ENCODE measurements at places on chromosomes 1 and 21.

GRCh38 chr21:45513003-45513717 lies 29.1 kb downstream of the SLC19A1 start:
- no peak for DNase-seq

DNA sequence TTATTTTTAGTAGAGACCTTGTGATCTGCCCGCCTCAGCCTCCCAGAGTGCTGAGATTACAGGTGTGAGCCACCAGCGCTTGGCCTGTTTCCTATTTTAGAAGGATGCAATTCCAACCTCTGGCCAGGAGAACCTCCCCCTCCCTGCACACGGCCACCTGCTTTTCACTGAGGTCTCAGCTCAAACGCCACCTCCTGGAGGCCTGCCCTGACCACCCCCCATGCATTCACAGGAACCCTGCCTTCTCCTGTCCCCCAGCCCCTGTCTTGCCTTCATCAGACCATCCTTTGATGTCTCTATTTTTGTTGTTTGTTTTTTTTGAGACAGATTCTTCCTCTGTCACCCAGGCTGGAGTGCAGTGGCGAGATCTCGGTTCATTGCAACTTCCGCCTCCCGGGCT lies 2.3 kb downstream of the SRM start:
- DNase-seq = no peak

GRCh38 chr1:91513160-91513559 lies 12.5 kb downstream of the CDC7 start:
- DNase-seq = peak; percentile 58

DNA sequence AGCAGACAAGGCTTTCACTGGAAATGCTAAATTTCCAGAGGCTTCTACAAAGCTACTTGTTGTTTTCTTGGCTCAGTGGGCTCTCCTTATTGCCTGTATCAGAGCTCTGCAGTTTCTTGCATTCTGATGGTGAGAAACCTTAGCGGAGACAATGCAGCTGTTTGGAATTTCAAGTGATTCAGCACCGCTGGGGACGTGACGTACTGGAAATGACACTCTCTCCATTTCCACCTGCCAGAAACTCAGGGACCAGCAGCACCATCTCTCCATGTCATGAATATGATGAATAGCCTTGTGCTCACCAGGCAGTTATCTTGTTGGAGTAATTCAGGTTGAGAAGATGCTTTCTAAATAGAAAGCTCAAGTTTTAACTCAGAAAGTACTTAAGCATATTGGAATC lies 497.2 kb upstream of the DEPDC1 start:
- no peak for DNase-seq

GRCh38 chr21:24265987-24266386 lies 1341.3 kb downstream of the MRPL39 start:
- DNase-seq = no peak

DNA sequence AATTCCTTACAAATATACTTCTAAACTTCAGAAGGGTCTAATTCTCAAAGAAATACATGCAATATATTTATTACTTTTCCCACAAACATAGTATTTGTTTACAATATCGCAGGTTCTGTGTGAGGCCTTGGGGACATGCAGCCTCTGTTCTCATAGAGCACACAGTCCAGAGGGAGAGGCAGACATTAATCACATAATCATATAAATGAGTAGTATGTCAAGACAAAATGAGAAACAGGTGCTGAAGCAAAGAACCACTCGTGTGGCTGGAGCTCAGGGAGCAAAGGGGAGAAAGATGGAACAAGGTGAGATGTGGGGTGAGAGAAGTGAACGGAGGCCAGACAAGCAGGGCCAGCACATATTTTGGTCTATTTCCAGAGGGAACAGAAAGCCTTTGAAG lies 26.4 kb upstream of the MAGI3 start:
- DNase-seq = no peak

- no peak for DNase-seq
These were observed at the start of gene IL10 for GRCh38 chr1:206772243-206772937. IL10 (minus strand) TSS chr1:206772494; CDS start chr1:206772435, 59 bp downstream.
